Transverse colon (tissue), 4 donors: ENCODE measurements at places on chromosomes 2 and 18. TPM values are rescaled to one million over a fixed set of nuclear protein-coding genes. Genes with fewer than 3 reads are reported as not detected.

DNA sequence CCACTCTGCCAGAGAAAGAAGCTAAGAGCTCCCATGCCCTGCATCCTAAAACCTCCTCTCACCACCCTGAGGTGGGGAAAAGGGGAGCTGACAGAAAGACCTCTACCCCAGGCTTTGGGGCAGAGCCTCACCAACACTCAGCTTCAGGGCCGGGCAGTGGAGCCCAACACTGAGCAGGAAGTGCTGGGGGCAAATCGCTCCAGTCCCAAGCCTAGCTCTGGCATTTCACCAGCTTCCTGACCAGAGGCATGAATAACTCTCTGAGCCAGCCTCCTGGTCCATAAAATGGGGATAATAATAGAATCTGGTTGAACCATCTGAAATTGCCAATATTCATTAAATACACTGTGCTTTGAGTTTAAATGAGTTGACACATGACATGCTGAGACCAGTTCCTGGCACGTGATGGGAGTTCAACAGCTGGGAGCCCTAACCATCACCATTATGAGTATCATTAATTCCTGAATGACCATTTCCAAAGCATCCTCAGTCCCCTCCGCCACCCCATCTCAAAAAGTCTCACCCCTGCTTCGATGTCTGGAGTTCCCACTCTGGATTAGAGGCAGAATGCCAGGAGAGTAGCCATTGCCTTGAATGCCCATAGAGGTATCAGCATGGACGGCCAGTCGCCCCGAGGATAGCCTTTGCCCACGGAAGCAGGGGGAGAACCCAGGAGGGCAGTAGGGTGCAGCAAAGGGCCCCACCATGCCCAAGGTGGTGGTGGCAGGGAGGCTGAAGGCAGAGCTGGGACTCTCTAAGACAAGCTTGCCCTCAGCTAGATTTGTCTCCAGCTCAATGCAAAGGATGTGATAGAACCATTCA lies 153.4 kb downstream of the TNS1 start:
- DNase-seq, result no peak

GRCh38 chr18:2906704-2907549 lies 60.1 kb downstream of the EMILIN2 start:
- DNase-seq, result peak; percentile 70

DNA sequence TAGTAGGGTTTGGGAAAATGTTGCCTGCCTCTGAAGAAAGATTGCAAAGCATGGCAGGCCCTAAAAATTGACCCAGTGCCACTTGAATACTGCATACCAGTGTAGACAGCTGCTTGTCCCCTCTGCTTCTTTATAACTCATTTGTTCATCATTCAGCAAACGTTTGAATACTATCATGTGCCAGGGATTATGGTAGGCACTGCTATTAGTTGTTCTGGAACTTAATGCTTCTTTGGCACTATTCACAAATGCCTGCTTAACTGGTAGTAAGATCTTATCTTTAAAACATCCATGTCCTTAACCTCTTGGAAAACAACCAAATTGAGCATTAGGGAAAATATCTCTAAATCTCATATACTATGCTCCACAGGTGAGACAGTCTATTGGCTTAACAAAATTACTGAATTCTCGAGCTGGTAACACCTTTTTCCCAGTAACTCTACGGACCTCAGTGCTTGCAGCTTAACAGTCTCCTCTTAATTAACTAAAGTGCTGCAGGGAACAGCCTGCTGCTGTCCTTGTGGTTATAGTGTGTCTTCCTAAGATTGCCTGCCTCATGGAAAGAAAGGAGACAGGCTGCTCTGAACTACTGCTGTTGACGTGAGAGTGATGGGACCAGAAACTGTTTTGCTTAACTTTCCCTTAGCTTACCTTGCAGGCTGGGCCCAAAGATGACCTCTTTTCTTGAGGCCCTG lies 93.2 kb downstream of the MIB1 start:
- DNase-seq, result no peak

DNA sequence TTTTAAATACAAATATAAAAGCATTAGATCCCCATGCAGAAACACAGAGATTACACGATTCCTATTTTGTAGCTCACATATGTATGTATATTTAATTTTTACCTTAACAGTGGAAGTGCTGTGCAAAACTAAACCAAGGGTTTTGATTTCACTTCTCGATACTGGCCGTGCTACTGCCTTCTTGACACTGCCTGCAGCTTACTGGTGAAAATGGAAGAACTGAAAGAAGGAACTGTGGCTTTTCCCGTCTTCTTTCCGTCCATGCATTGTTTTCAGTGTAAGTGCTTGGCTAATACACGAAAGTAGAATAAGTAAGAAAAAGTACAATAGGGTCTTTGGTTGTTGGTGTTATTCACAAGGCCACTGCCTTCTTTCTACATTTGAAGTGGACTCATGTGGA lies 129.5 kb downstream of the NDUFA10 start:
- no peak for DNase-seq

DNA sequence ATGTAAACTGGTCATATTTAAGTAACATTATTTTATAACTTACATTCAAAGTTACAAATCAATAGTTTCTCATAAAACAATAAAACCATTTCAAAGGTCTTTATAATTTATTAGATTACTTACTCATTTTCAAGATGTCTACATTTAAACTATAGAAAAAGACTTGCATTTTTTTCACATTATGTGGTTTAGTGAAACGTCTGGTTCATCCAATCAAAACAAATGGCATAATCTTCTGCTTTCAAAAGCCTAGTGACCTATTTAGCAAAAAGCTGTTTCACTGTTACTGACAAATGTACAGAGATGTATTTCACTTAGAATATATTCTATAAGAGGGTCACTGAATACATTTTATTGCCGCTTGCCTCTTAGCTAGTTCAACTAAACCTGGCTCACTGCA lies 49.3 kb upstream of the MCM6 start:
- no peak for DNase-seq

GRCh38 chr2:68466361-68466777 lies 725 bp downstream of the FBXO48 start:
- DNase-seq, result peak; percentile 41

- DNase-seq, result no peak
Measured at GRCh38 chr2:215677481-215677880, 241.6 kb upstream of the FN1 start.

- DNase-seq, result no peak
Measured at GRCh38 chr2:41579806-41580205, 468.0 kb upstream of the PKDCC start.

- DNase-seq, result peak; percentile 28
Measured at GRCh38 chr2:241391892-241392665, 36.0 kb downstream of the FARP2 start.

- peak; percentile 77 for DNase-seq
Measured at GRCh38 chr2:11692966-11693521, 23.0 kb upstream of the NTSR2 start.

- no peak for DNase-seq
Measured at GRCh38 chr18:63145851-63146555, 173.6 kb downstream of the BCL2 start.

DNA sequence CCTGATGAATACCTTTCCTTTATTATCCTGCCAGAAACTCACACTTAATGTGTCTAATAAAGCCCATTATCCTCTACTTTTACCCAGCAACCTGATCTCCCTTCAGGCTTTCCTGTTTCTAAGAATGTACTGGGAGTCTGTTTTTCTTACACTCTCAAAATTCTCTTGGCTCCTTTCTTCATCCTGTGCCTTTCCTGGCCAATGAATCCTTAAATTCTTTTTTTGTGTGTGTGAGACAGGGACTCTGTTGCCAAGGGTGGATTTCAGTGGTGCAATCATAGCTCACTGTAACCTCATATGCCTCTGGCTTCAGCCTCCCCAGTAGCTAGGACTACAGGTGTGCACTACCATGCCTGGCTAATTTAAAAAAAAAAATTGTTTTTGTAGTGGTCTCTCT lies 72.7 kb downstream of the MAP2 start:
- no peak for DNase-seq

- no peak for DNase-seq
Measured at GRCh38 chr2:105688946-105689345, 55.8 kb upstream of the NCK2 start.

DNA sequence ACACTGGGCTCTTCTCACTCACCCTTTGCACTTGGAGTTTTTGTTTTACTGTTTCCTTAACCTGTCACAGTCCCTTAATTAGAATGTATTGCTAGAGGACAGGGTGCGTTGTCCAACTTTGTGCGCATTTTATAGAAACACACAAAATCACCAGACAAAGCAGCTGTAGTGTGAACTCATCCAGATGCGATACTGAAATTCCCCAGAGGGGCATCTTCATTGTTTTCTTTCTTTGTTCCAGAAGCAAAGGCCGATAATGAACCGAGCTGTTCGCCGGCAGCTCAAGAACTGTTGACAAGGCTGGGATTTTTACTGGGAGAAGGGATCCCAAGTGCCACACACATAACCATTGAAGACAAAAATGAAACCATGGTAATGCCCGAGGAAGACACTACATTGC lies 137.6 kb downstream of the WDSUB1 start:
- no peak for DNase-seq

- DNase-seq, result no peak
Measured at GRCh38 chr2:75208738-75209137, 9.4 kb upstream of the TACR1 start.

DNA sequence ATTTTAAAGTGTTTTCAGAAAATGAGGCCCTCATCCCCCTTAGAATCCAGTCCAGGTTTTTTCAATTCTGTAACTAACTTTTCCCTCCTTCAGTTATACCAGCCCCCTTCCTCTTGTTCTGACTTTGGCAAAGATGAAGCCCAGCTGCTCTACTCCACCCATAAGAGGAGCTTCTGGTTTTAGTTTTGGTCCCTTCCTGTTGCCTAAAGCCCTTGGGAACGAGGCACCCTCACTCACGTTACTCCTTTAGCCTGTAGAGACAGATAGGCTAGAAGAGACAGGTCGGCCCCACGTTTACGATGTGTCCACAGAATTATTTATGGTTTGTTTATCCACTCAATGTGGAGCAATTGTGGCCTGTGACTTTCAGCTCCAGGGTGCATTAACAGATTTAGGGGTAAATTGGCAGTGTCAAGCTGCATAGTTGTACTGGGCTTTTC lies 454.2 kb upstream of the TNP1 start:
- no peak for DNase-seq

- no peak for DNase-seq
Measured at GRCh38 chr2:122180972-122181371, 425.5 kb downstream of the TSN start.

DNA sequence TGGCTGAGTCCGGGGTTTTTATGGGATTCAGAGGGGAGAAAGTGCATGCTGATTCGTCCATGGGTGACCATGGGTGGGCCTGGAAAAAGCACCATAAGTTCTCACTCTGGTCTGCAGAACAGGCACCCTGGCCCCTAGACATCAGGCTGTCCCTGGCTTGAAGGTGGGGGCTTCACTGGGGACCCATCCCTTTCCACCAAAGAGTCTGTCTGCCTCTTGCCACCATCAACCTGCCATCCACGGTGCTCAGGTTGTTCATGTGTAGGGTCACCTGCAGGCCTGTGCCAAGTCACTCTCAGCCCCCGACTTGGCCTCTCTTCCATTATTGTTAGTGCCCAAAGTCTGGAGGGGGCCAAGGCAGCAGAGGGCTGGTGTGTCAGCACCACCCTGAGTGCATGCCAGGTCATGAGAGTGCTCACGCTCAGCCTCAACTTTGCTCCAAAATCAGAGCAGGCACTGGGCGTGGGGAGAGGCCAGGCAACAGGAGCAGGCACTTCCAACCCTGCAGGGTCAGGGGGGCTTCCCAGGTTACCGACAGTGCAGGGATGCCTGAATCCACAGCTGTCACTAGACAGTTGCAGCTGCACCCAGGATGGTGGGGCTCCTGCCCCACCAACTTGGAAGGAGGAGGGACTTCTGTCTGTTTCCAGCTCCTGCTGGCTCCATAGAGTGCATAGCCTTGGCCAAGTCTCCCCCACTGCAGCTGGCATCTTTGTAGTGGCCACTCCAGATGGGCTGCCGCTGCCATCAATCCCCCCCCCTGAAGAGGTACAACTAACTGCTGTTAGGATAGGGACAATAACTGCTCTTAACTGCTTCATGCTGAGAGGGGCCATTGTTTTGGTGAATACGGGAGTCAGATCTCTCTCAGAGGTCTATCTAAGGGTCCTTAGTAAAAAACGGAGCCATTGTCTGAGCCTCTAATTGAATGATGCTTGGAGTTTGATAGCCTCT lies 209.3 kb downstream of the AKAIN1 start:
- DNase-seq, result no peak

- no peak for DNase-seq
Measured at GRCh38 chr2:25236736-25237135, 68.4 kb upstream of the POMC start.

DNA sequence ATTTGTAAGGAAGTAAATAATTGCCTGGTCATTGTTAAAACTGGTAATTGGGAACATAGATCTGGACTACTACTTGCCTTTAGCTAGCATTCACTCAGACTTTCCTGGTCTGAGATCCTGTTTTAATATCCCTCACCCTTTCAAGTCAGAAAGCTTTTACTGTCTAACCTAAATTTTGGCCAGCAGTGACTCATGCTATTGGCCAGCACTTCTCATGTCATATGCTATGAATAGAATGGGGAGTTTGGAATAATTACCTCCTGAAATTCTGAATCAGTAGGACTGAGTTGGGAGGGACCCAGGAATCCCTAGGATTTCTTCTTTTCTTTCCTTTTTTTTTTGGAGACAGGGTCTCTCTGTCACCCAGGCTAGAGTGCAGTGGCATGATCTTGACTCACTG lies 19.3 kb downstream of the STK36 start:
- DNase-seq, result no peak

DNA sequence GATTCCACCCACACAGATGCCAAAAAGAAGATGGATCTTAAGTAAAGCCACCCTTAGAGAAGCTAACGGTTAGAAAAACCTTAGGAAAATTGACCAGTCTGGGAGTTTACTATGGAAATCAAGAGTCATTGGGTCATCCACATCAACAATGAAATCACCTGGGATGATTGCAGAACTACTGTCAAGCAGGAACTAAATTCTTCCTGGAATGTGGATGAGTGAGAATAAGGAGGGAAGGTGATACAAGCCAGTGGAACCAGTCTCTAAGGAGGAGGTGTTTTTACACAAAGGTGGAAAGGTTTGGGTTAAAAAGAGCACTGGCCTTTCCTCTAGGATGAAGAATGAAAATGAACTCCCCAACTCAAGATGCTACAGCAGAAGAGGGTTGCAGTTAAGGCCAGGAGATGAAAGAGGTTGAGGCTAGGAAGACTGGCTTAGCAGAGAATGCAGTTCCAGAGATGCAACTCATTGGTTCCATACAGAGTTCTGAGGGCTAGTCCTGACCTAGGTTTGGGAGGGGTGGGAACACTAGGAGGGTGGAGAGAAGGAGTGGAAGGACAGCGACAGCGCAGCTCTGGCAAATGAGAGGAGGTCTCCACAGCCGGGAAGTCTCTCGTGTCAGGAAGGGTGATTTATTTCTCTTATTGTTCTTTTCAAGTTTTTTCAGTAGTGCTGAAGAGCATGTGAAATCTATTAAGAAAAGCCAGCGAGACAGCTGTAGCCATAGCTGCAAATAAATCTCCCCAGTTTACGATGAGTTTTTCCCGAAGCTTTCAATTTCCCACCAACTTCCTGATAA lies 27.7 kb upstream of the KDM3A start:
- no peak for DNase-seq

- DNase-seq, result peak; percentile 35
Measured at GRCh38 chr2:9378433-9379390, 44.6 kb downstream of the ITGB1BP1 start.

MALL gene
- 205 TPM for total RNA-seq

FHOD3 gene
- total RNA-seq, result 22.7 TPM

TEKT4 gene
- total RNA-seq, result not detected

CIB4 gene
- total RNA-seq, result not detected

NEB gene
- 2.1 TPM for total RNA-seq

FAM110C gene
- 53.9 TPM for total RNA-seq

ANKRD29 gene
- 0.75 TPM for total RNA-seq

ATG4B gene
- 148 TPM for total RNA-seq
